NCI-H1092 treated with DMSO at 0.1 percent for 48 hours (cell line): ENCODE measurements at places on chromosomes 1 and 21.
A peak's percentile ranks its signal among the peaks of the same experiment; 100 is the strongest.

DNA sequence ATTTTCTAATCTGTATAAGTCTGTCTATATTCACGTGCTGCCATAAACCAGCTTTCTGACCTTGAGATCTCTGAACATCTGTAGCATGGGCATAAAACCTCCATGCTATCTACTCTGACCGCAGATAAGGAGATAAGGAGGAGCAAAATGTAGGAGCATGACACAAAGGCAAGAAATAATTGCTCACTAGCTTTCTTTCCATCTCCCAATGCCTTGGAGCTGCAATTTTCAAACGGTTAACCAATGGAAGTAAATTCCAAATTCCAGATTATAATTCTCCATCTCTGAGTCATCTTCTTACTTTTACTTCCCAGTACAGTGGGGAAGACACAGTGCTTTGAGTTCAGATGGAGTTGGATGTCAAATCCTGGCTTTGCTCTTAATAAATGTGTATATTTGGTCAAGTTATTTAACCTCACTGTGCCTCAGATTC, 41.6 kb downstream of the CD58 start:
- no peak for DNase-seq

GRCh38 chr1:209929751-209930150, 8.3 kb upstream of the SYT14 start:
- no peak for DNase-seq

- no peak for DNase-seq
These were observed 82.6 kb downstream of the C1orf21 start for GRCh38 chr1:184469396-184469795.

DNA sequence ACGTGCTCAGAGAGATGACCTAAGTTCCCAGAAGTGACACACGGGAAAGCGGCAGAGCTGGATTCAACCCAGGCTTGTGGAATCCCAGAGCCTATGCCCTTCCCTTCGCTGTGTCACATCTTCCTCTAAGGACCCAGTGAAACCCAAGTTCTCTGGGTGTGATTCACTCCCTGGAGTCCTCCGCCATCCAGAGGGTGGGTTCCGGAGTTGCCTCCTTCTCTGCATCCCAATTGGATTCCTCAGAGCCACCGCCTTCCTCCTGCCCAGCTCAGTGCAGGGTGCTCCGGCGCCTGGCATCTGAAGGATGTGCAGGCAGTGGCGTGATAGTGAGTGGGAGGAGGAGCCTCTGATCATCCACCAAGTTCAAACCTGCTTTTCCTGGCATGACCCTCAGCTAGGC, 20.7 kb upstream of the RCC2 start:
- DNase-seq, result no peak

DNA sequence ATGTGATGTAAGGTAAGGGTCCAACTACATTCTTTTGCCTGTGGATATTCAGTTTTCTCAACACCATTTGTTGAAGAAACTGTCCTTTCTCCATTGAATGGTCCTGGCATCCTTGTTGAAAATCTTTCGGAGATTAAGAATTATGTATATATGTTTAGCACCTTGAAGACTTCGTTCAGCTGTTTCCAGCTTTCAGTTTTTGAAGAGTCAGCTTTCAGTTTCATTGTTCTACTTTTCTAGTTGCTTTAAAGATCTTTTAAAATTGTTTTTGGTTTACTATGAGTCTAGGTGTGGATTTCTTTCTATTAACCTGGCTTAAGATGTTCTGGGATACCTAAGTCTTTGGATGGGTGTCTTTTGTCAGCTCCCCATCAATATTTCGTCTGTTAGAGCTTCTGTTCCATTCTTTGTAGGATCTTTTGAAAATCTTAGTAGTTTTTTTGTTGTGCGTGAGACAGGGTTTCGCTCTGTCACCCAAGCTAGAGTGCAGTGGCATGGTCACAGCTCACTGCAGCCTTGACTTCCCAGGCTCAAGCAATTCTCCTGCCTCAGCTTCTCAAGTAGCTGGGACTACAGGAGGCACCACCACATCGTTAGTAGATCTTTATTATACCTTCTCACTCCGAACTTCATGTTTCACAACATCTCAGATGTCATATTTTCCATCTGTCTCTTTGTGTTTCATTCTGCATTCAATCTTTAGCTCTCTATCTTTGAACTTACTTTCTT, 353.5 kb upstream of the B3GALT2 start:
- DNase-seq, result no peak

- peak; percentile 5 for DNase-seq
These were observed 10.2 kb downstream of the EEIG2 start for GRCh38 chr1:108570128-108570527.

DNA sequence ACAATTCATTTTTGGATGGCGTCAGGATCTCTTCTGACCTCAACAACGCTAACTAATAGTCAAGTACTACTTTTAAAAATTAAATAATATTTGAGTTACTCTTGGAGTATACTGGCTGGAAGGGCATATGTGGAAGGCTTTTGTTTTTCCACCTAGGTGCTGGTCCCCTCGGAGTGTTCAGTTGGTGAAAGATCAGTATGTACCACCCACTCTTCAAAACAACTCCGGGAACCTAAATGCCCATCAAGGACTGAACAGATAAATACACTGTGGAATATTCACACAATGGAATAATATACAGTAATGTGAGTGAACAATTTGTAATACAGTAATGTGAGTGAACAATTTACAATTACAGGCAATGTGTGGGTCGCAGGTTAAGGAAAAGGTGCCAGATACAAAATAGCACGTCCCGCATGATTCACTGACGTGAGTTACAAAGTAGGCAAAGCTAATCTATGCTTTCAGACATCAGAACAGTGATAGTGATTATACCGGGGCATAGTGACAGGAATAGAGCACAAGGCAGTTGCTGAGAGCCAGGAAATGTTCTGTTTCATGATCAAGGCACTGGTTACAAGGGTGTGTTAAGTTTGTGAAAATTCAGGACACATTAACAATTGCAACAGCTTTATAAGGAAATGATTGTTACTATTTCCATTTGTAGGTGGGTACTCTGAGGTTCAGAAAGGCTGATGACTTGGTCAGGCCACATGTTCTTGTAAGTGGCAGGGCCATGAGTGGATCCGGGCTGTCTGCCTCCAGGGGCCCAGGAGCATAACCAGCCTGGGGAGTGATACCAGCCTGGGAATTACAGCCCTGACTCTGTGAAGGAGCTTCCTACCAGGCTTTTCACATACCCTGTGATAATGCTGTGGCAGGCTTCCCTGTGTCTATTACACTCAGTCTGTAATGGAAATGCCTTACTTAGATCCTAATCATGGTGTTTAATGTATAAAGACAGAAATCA, 59.3 kb upstream of the ABCD3 start:
- no peak for DNase-seq

DNA sequence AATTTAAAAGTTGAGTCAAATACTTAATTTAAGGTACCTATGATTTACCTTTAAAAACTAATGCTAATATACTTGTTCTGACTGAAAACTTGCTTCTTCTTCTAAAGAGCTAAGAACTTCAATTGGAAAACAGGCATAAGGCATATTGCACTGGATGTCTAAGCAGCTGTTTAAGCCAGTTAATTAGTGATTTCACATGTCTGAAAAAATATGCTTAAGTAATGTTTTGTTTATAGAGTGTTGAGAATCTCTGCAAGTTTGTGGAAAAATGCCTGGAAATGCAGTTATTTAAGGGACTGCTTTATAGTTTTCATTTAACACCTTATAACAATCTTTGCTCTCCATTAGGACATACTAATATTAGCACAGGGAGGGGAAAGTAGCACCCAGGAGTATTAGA, 28.2 kb downstream of the UBE2U start:
- DNase-seq, result no peak

- peak; percentile 29 for DNase-seq
These were observed 64.3 kb downstream of the OPTC start for GRCh38 chr1:203558064-203558760.

GRCh38 chr1:193033610-193034009, 25.6 kb downstream of the UCHL5 start:
- DNase-seq, result no peak

DNA sequence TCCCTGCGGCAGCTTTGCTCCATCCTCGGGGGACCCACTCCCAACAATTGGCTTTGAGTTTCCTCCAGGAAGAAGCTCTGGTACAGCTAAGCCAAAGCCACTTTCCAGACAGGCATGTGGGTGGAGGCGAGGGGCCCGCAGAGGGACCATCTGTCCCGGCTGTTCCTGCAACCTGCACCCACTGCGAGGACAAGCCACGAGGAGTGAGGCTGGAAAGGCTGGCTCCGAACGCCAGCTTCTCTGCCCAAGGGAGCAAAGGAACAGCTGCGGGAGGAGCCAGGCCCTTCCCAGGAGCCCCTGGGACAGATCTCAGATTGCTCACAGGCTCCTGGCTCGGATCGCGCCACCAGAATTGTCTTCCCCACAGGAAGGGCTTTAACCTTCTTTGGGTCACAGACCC, 28.3 kb upstream of the PEF1 start:
- no peak for DNase-seq

DNA sequence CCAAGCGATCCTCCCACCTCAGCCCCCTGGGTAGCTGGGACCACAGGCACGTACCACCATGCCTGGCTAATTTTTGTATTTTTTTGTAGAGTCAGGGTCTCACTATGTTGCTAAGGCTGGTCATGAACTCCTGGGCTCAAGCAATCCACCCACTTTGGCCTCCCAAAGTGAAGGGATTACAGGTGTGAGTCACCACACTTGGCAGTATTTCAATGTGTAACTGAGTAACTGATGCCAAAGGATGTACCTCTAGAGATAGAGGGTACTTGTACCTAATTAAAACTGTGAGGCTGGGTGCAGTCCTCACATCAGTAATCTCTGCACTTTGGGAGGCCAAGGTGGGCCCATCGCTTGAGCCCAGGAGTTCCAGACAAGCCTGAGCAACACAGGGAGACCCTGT, 258.7 kb upstream of the DMRTA2 start:
- no peak for DNase-seq

- DNase-seq, result peak; percentile 70
These were observed 9.5 kb downstream of the ZBTB7B start for GRCh38 chr1:155012026-155012546.

DNA sequence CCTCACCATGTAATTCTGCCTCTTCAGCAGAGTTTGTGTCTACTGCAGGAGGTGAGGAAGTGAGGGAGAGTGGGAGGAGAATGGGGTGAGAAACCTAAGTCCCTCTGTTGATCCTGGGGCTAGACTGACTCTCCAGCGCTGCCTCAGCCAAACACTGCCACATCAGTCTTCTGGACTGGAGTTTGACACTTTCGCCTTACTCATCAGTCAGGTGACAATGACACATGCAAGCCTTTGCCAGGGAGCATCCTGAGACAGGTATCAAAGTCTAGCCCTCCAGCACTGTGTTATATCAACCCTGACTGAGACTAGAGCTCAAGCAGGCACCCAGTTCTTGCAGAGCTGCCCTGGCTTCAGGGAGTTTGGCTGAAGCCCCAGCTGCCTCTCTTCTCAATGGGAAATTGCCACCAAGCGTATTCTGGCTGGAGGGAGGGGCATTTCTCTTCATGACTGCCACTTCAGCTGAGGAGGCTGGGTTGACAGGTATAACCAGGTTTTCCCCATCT, 33.3 kb upstream of the SUCO start:
- DNase-seq, result no peak

- DNase-seq, result no peak
These were observed 3.6 kb downstream of the PARP1 start for GRCh38 chr1:226404063-226404903.

DNA sequence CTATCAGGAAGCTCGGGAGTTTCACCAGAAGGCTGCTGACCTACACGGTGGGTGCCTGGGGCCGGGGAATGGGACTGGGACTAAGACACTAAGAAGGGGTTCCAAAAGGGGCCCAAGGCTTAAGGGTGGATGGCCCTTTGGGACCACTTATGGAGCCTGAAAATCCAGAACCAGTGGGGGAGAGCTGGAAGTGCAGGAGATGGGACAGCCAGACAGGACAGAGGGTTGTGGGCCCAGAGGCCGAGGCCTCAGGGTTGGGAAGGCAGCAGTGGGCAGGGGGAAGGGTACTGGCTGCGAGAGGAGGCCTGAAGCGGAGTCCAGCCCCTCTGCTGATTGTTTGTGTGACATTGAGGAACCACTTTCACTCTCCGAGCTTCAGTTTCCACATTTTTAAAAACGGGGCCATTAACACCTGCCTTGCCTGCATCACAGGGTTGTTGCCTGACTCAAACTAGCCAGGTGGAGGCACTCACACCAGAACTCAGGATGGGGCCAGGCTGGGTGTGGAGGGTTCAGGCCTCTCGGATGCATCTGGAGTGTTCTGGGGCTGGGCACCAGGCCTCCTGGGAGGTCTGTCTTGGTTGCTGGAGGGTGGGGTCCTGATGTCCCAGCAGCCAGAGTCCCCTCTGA, 3.0 kb downstream of the TTC24 start:
- no peak for DNase-seq

- no peak for DNase-seq
These were observed 138.5 kb downstream of the ZSCAN20 start for GRCh38 chr1:33610864-33611455.

GRCh38 chr1:224245188-224245587, 62.1 kb downstream of the DEGS1 start:
- DNase-seq, result no peak
